ENCODE measurements at places on chromosomes 1 and 21.

DNA sequence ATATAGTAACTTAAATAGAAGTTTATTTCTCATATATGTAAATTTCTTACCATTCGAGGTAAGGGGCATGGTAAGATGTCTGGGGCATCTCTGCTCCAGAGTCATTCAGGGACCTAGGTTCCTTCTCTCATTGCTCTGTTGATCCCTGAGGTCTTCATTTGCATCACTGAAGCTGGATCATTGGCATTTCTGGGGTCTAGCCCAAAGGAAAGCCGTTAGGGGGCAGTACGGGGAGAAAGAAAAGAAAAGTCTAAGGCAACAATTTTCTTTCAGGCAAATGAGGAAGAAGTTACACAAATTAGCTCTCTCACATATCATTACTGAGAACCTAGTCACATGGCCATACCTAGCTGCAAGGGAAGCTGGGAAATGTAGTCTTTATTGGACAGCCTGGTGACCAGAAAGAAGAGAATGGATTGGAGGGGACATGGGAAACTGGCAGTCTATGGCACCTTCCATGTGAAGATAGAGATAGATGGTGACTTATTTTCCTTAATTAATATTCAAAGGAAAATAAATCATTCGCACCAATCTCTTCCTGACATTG lies 10.2 kb upstream of the SUSD4 start:
- no peak for DNase-seq

DNA sequence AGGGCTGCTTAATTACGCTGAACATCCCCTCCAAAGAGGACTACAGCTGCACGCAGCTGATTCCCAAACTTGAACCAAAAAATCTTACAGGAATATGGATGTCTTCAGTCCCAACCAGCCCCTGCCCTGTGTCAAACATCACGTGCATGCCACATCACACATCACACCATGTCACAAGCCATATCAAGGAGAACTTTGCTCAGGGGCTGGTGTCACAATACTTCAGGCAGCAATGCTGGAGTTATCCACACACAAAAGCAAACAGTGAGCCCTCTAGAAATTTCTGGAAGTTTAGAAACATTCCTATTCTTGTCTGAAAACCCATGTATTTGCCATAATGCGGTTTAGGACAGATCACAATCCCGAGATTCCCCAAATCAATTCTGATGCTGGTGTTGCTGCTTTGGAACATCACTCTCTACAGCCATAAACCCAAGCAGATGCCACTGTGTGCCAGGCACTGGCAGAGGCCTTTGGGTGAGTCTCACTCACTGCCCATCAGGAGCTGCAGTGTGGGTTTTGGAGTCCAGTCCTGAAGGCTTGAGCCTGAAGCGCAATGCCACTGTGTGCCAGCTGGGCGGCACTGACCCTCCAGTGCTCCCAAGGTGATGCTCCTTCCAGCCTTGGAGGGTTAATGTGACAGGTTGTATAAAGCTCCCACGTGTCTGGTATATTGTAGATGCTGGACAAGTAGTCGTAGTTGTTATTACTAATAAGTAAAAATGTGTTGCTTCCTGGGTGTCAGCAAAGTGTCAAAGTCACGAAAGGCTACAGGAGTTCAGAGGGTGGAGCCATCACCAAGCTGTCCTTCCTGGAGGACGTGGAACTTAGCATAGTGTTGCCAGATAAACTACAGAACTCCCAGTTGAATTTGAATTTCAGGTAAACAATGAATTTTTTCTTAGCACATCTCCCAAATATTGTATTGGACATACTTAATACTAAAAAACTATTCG lies 20.1 kb upstream of the EFNA1 start:
- DNase-seq = no peak

DNA sequence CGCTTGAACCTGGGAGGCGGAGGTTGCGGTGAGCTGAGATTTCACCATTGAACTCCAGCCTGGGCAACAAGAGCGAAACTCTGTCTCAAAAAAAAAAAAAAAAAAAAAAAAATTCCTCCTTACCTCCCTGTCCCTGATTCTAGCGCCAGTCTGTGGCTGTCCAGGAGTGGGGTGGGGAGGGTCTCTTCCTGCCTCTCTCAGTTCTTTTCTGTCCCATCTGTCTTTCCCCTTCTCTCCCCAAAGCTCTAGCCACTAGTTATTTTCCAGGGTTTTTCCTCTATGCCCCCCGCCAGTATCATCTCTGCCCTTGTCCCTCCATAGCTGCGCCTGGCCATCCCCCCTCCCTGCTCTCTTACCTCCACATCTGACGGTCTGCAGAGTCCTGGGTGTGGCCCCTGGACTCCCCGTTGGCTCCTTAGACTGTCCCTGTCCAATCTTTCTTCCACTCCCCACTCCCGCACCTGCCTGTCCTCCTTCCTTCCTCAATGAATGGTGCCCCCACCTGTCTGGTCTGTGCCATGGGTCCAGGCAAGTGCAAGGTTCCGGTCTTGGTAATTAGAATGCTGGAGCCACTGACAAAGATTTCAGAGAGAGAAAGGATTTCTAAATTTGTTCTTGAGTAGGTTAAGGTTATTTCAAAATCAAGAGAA lies 1.6 kb upstream of the TMEM63A start:
- DNase-seq = no peak

GRCh38 chr1:68811806-68812205 lies 314.9 kb upstream of the DEPDC1 start:
- peak; percentile 8 for DNase-seq

DNA sequence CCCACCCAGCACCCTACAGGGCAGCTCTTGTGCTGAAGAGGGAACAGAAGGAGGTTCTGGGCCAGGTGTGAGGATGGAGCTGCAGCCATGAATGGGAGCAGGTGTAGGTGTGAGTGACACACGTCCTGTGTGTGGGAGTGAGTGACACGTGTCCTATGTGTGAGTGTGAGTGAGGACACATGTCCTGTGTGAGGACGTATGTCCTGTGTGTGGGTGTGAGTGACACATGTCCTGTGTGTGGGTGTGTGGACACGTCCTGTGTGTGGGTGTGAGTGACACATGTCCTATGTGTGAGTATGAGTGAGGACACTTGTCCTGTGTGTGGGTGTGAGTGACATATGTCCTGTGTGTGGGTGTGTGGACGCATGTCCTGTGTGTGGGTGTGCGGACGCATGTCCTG lies 26.4 kb downstream of the MEGF6 start:
- DNase-seq = no peak

- DNase-seq = no peak
Measured at GRCh38 chr1:181159451-181160140, 71.1 kb downstream of the IER5 start.

DNA sequence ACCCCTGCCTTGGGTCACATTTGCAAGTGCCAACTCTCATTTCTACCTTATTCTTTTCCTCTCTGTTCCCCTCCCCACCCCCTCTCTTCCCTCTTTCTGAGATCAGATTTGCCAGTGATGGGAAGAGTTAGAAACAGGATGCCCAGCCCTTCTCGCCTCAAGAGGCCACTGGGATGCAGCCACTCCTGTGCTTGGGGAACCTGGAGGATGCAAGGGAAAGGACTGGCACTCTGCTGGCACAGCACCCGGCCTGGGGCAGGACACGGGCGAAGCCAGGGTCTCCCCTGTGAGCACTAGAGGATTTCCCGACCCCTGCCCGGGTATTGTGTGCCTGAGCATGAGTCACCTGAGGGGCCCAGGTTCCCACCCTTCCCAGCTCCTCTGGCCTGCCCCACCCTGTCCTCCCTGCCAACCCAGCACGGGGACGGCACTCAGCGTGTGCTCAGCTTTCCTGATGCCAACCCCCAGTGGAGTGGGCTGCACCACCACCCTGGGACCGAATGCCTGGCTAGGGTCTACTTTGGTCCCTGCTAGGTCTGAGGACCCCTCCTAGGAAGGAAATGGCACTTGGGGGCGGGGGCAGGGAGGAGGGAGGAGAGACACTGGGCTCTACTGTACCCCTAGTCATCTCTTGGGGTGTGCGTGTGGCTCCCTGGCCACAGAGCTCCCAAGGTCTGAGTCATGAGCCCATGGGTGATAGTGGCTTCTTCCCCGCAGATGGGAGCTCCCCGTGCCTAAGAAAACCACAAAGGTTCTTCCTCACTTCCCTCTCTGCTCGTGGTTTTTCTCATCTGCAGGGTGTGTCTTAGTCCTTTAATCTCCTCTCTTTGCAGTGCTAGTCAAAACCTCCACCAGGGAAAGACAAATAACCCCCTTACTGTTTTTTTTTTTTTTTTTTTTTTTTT lies 12.4 kb downstream of the LMNA start:
- no peak for DNase-seq
